NCI-H2171 (cell line): ENCODE measurements at places on chromosomes 11 and 22.
A peak's percentile ranks its signal among the peaks of the same experiment; 100 is the strongest.

DNA sequence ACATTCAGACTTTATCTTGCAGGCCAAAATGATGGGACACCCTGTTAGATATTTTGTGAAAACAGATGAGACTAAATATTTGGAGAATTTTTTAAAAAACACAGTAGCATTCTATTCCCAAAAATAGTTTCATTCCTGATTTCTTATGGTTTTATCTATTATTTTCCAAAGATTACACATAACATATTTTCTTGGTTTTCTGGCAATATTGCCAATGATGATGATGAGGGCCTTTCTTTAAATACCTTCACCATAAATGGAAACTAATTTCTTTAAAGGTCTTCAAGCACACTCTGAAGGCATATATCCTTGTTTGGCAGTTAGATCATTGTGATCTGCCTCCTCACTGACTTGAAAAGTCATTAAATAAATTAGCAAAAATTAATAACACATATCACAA is 522.3 kb upstream of the LUZP2 start:
- no peak for DNase-seq

DNA sequence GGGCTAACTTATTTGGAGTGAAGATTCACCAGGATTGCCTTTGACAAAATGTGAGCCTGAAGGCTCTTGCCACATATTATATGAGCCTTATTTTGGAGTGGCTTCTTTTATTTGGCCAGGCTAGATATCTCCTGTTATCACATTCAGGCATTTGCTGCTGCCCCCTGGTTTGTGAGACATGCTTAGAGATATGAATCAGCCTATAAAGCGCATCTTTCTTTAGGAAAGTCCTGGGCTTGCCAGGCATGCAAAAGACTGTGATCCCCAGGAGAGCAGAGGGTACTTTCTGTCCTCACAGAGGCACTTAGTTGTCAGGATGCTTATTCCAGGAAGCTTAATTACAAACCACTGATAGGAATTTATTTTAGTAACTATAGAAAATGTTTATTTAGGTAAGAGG is 333.3 kb downstream of the FAT3 start:
- DNase-seq, result no peak

GRCh38 chr11:111748035-111748804 is 18.0 kb downstream of the PPP2R1B start:
- peak; percentile 67 for DNase-seq

DNA sequence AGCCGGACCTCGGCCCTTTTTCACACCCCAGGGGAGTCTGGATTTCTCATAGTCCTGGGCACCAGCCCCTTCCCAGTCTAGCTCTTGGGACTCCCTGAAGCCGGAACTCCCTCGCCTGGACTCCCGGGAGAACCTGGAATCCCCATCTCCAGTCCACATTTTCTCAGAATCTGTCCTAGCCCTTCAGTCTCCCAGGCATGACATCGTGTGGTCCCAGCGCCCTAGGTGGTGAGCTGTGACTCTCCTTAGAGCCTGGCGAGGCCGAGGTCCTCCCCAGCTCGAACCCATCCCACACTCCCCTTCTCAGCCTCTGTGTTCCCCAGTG is 673 bp upstream of the DUSP18 start:
- DNase-seq, result no peak

- no peak for DNase-seq
Measured at GRCh38 chr11:83666149-83666548, 380.0 kb upstream of the CCDC90B start.

DNA sequence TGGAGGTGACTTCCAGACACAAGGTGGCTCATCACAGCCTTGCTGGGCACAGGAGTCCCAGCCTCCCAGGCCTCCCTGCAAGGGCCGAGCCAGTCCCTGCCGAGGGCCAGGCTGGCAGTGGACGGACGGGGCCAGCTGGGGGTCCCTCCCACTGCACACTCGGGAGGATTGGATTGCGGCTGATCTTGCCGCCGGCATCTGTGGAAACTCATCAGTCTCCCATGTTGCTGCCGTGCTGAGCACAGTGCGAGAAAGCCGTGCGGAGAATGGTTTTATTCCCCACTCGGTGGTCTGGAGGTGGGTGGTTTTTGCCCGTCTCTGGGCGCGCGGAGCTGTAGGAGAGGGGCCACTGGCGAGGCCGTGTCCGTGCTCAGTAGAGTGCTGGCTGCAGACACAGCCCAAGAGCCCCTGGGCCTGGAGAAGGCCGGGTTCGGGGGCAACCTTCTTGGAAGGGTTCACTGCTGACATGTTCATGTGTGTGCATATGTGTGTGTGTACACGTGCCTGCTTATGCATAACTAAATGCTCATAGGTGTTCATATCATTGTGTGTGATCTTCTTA is 1246.4 kb downstream of the BRD1 start:
- DNase-seq, result no peak

- peak; percentile 47 for DNase-seq
Measured at GRCh38 chr11:75562048-75562835, at the start of gene SERPINH1. TSS of gene SERPINH1 (plus strand) at chr11:75562253. CDS start at chr11:75566350, 4,097 bp downstream.

DNA sequence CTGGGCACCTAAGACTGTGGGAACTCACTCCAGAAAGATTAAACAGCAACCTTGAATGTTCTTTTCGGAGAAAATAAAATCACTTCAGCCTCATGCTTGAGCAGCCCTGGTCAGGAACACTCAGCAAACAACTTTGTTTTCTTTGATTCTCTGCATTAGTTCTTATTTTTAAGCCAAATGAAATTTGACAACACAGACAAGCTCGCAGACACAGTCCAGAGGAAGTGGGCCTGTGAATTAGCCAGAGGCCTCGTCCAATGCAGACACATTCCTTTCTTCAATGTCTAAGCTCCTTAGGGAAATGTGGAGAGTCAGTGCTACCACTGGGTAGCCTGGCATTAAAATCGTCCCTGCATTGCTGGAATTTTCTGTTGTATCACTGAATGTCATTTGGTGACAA is 62.9 kb upstream of the CSNK2A3 start:
- no peak for DNase-seq

GRCh38 chr11:75873417-75874221 is 58.6 kb downstream of the UVRAG start:
- DNase-seq, result no peak
